Cardiac muscle cell (in vitro differentiated cells and primary cell): ENCODE measurements at places on chromosomes 5 and 9. TPM values are rescaled to one million over a fixed set of nuclear protein-coding genes. Genes with fewer than 3 reads are reported as not detected.

DNA sequence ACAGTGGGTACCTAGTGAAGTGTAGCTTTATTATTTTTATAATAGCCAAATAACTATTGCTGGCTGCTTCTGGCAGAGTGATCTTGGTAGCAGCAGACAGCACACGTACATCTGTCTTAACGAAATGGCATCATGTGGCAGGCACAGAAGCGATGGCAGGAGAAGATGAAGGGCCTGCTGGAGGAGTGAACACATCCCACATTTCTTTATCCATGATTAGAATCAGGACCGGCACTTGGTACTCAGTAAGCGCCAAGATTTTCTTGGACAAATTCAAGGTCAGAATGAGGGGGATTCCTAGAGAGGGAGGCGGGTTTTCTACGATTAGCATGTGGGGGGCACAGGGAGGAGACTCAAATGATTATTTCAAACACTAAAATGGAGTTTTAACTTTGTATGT is 23.0 kb upstream of the ZNF366 start:
- no peak for DNase-seq

GRCh38 chr5:148963664-148964063 is 99.2 kb downstream of the SH3TC2 start:
- DNase-seq = no peak

GRCh38 chr5:131514316-131515283 is 120.4 kb downstream of the RAPGEF6 start:
- DNase-seq = no peak

GRCh38 chr9:112091810-112092209 is 83.3 kb downstream of the SUSD1 start:
- peak; percentile 35 for DNase-seq

The TMC1 gene
- polyA plus RNA-seq = not detected in 2 replicates
